ENCODE measurements at places on chromosomes 7 and 10.
A peak's percentile ranks its signal among the peaks of the same experiment; 100 is the strongest.

DNA sequence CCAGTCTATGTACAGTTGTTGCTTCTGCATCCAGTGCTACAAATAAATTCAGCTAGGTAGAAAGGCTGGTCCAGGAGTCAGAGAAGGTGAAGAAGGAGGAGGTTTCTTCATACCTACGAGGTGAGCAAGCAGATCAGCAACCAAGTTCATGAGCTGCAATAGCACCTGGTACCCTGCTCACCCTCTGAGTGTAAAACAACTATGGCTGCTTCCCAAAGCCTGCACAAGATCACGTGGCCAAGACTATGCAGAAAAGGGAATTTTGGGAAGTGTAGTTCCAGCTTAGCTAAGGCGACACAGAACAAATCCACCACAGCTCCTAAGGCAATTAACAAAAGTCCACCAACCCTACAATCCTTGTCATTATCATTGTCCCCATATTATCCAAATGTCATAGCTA lies 95.9 kb upstream of the AUTS2 start:
- DNase-seq, result no peak

- DNase-seq, result no peak
These were observed 137.3 kb downstream of the TCERG1L start for GRCh38 chr10:131174211-131174565.

DNA sequence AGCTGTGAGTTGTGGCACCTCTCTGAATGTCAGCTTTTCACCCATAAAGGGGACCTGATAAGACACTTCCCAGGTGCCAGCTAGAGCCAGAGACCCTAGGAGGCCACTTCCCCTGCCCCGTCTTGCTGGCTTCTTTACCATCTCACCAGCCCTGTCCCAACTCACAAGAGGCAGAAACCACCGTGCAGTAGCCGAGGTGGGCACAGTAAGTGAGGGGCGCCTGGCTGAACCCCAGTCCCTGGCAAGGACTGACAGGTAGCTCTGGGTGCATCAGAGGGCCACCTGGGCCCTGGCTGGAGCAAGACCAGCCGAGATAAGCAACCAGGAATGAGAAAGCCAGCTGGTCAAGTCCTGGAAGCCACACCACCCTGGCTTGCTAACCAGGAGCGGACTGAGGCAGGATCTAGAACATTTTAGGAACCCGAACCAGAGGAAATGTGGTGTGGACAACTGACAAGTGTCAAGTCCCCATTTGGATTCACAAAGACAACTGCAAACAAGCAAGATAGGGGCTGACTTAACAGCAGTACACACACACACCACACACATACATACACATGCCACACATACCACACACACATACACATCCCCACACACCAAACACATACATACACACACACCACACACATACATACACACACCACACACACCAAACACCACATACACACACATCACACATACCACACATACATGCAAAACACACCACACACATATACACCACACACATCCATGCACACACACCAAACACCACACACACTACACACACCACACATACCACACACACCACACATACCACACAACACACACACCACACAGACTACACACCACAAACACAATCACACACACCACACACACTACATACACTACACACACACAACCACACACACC lies 20.8 kb downstream of the OGDHL start:
- DNase-seq, result no peak

GRCh38 chr7:102942868-102943267 lies 30.1 kb downstream of the LRRC17 start:
- no peak for DNase-seq

GRCh38 chr10:113425541-113425951 lies 127.3 kb upstream of the HABP2 start:
- DNase-seq, result peak; percentile 2

- DNase-seq, result peak; percentile 37
These were observed 25.0 kb downstream of the ZNF487 start for GRCh38 chr10:43461950-43462349.

- DNase-seq, result no peak
These were observed 19.4 kb upstream of the AGFG2 start for GRCh38 chr7:100519580-100519979.

- DNase-seq, result no peak
These were observed 503 bp upstream of the TRIP6 start for GRCh38 chr7:100866729-100867039.

- no peak for DNase-seq
These were observed 613 bp downstream of the USP6NL start for GRCh38 chr10:11610826-11611247.

GRCh38 chr7:112143582-112143981 lies 62.6 kb downstream of the DOCK4 start:
- DNase-seq, result no peak

- no peak for DNase-seq
These were observed 66.8 kb upstream of the CHST15 start for GRCh38 chr10:124160176-124160575.

- no peak for DNase-seq
These were observed 144.0 kb downstream of the PLPP4 start for GRCh38 chr10:120600871-120601649.

DNA sequence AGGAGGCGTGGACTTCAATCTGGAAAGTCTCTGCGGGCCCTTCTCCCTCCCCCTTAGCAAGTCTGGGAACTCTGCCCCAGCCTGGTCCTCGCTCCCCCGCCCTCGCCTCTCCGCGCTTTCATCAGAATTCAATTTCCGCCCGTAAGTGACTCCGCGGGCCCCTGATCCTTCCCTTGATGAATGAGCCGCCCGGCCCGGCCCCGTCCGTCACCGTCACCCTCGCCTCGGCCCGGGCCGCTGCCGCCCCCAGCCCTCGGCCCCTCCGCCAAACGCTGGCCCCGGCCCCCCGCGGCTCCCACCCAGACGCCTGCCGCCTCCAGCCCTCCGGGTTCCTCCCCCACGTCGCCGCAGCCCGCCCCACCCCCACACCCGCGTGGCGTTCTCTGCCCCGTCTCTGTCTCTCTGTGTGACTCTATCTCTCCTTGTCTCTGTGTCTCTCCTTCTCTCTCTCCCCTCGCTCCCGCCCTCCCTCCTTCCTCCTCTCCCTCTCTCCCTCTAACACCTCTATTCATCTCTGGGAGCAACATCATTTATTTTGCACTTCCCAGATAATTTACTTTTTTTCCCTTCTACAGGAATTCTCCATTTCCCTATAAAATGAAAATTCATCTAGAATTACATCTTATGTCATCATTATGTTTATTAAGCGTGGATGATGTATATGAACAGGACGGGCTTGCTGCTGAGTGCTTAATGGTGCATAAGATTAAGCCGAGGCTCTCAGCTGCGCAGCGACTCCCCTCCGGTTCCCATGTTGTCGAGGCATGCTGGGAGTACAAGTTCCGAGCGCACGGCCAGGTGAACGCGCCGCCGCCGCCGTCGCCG lies 91.2 kb upstream of the PAX2 start:
- DNase-seq, result no peak

GRCh38 chr10:119908166-119908565 lies 15.6 kb downstream of the SEC23IP start:
- no peak for DNase-seq

- no peak for DNase-seq
These were observed 16.6 kb downstream of the FBH1 start for GRCh38 chr10:5906651-5907050.

GRCh38 chr7:6226194-6226799 lies 46.1 kb downstream of the CYTH3 start:
- no peak for DNase-seq

DNA sequence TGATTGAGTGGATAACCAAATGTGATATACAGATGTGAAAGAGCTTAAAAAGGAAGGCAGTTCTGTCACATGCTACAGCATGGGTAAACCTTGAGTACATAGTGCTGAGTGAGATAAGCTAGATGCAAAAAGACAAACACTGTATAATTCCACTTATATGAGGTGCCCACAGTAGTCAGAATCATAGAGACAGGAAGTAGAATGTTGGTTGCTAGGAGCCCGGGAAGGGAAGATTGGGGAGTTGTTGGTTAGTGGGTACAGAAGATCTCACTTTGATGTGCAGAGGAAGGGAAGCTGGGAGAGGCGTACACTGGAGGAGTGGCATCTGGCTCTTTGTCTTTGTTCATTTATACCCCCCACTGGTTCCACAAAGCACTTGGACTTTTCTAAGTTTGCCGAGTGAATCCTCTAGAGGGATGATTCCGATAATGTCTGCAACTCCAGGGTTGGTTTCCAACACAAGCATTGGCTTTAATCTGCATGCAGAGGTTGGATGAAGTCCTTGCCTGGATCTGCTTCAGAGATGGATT lies 39.5 kb downstream of the TSPAN14 start:
- DNase-seq, result no peak

- DNase-seq, result no peak
These were observed 101.7 kb downstream of the BMS1 start for GRCh38 chr10:42883993-42884983.

DNA sequence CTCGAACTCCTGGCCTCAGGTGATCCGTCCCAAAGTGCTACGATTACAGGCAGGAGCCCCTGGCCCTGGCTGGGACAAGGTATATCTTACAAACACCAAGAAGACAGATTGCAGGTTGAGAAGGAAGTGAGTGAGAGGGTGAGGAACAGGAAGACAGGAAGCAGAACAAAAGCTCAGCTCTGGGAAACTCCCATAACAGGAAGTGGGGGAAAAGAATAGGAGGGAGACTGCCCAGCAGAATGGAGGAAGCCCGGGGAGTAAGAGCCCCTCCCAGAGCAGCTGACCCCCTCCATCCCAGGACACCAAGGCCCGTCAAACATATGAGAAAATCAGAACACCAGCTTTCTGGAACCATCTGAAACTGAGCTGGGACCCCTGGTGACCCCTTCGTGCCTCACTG lies 2.9 kb downstream of the TECPR1 start:
- no peak for DNase-seq

GRCh38 chr10:130550952-130551674 lies 414.9 kb downstream of the GLRX3 start:
- no peak for DNase-seq

DNA sequence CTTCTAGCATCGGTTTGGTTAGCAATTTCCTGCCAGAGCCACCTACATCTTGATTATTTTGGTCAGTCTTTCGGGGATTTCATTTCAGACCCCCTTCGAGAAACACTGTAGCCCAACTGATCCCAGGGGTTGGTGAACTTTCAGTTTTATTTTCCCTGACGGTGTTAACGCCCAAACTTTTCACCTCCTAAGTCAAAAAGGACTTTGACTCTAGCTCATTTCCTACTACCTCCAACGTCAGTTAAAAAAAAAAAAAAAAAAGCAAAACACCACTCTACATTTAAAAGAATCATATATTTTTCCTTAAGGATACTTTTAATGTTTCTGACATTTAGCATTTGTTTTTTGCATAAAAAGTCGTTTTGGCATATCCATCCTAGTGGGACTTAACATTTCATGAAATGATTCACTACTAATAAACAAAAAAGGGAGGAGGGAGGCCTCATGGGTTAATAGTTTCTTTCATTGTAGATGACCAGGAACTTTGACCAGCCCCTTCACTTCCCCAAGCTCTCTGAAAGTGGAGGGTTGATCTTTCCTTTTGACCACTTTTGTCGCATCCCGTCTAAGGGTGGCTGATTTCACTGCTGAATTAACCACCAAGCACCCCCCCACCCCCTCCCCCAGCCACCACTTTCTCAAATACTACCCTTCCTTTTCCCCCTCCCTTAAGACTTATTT lies 764 bp upstream of the TCF7L2 start:
- DNase-seq, result no peak

- no peak for DNase-seq
These were observed 236.9 kb upstream of the CELF2 start for GRCh38 chr10:10780746-10781145.

DNA sequence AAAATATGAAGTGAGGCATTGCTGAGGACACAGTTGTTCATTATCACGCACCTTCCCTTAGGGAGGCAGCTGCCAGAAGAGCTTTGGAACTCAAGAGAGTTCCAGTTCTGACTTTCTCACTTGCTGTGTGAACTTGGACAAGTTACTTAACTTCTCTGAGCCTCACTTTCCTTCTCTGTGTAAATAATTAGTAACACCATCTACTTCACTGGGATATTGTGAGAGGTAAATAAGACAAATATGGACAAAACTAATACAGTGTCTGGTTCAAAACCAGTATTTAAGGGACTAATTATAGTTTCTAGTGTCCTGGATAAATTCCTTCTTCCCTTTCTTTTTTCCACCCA lies 6.3 kb upstream of the SLC13A4 start:
- DNase-seq, result no peak

GRCh38 chr7:44269417-44269816 lies 56.0 kb downstream of the CAMK2B start:
- no peak for DNase-seq

DNA sequence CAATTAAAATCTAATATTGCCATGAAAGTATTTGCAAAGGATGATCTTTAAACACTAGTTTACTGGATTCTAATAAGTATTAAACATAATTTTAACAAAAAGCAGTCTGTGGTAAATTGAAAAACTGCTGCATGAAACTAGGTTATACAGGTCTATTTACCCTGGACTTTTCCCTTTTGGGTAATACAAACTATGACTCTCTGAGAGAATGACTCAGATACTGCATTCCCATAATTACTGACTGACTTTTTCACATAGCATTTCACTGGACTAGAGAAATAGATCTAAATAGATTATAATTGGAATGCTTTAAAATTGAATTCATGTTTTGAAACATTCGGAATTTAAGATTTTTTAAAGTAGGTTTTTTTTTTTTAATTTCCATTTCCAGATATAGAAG lies 395.7 kb downstream of the THSD7A start:
- DNase-seq, result no peak

- DNase-seq, result no peak
These were observed 7.4 kb upstream of the RRP12 start for GRCh38 chr10:97408496-97408992.

- no peak for DNase-seq
These were observed 261.0 kb downstream of the STK31 start for GRCh38 chr7:23971031-23971430.

GRCh38 chr7:134691546-134692343 lies 45.1 kb downstream of the BPGM start:
- DNase-seq, result no peak

DNA sequence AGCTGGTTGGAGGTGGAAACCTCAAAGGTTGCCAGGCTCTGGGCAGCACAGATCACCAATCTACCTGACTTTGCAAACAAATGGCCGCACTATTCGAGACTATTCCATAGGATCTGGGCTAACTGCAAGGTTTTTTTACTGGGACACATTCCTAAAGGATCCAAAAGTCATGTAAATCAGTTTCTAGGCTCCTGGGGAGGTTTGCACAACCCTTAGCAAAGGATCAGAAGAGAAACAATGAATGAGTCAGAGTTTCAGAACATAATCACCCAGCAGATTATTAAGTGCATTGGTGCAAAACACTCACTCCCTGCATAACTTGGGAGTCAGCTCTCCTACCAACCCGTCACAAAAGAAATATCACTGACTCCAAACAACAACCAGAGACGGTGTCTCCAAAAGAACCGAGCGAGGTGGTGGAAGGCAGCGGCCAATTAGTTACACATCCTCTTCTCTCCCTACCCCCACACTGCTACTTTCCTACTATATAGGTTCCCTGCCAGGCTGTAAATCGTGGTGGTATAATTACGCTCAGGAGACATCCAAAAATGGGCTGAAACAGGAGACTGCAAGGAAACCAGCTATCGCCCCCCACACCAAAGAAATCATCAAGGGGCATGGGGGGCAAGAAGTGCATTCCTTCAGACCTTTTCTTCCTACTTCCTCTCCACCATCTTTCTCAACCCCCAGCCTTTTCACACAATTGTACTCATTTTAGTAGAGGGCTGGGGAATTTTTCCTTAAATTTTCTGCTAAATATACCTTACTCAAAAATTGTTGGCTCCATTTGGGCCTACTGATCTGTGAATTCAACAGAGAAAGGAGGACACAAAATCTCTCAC lies 3.2 kb downstream of the UBE2H start:
- peak; percentile 55 for DNase-seq

GRCh38 chr10:94091649-94092048 lies 97.9 kb downstream of the PLCE1 start:
- DNase-seq, result no peak
